ENCODE measurements at places on chromosomes 6 and 20. TPM values are rescaled to one million over a fixed set of nuclear protein-coding genes. Genes with fewer than 3 reads are reported as not detected.

TREM1 gene
- not detected for total RNA-seq

DNA sequence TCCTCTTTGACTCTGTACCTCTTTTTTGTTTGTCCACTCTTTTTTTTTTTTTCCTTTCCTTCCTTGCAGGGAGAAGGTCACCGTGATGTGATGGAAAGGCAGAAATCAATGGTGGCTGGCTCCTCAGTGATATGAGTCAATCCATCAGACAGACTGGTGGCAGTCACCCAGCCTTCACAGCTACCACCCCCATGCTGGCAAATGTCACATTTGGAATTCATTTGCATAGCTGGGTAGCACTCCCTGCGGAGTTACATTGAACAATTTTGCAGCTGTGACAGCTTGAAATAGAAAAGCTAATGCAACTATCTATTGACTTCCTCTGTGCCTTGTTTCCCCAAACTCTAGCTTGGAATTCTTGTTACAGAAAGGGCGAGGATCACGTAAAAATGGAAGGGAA is 668.4 kb downstream of the C6orf118 start:
- no peak for DNase-seq

DNA sequence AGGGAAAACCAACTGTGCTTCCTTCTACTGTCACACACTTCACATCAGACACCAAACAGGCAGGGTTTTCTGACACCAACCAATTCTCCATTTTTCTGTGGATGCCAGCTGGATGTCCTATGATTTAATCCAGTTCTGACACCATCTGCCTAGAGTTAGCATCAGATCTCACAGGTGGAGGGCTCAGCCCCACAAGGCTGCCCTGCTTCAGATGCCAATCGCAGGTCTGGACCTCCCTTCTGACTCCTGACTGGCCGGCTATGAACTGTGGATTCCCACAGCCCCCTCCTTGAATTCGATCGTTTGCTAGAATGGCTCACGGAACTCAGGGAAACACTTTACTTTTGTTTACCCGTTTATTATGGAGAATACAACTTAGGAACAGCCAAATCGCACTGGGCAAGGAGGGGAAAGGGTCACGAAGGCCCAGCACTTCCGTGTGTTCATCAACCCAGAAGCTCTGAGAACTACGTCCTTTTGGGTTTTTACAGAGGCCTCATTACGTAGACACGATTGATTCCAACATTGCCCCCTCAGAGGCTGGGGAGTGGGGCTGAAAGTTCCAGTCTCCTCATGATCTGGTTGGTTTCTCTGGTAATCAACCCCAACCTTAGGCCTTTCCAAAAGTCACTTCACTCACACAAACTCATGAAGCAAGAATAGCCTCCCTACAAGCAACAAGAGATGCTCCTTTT is 25.4 kb upstream of the MAS1 start:
- no peak for DNase-seq

PXMP4 gene
- total RNA-seq = 10.7 TPM

DNA sequence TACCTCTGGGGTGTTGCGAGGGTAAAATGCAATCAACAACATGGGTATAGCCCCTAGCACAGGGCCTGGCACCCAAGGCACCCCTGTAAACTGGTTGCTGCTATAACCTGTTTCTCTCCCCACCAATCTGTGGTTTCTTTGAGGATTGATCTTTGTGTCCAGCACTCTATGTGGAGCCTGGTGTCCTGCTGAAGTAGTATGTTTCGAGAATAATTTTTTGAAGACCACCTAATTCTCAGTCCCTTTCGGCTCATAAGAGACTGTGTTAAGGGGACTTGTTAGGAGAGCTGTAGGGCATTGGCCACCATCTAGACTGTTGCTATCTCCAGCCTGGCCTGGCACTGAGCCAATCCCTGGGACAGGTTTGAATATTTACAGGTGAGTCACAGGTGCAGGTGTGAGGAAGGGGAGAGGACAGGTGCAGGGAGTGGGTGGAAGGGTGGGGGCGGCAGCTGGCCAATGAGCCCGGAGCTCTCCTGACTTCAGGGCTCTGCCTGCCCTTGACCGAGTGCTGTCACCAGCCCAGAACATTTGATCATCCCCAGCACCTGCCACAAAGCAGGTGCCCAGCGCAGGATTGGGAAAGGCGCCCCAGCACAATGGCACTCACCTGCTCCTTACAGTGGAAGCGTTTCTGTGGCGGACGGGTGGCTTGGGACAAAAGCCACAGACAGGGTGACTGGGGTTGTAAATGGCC is 8.1 kb upstream of the C20orf144 start:
- DNase-seq = no peak

CLDN20 gene
- total RNA-seq = not detected

DNA sequence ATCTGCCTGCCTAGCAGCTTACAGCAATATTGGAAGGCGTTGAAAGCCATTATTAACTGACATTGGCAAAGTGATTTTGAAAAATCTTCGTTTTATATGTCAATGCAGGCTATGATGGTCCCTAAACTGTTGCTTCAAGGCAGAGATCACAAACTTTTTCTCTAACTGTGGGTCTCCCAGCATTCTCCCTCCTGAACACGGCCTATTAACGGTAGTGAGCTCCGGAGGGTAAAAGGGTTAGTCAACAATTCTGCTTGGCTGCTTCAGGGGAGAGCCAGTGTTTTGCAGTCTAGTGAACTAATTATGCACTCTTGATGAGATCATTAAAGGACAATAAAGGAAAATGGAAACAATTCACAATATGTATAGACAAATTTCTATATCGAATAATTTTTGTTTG is 261.8 kb upstream of the QKI start:
- DNase-seq = no peak

SEL1L2 gene
- not detected for total RNA-seq

- DNase-seq = no peak
Measured at GRCh38 chr6:105204768-105205167, 25.0 kb upstream of the POPDC3 start.

GPSM3 gene
- total RNA-seq = 274 TPM

DNAAF9 gene
- 5.1 TPM for total RNA-seq

PLN gene
- total RNA-seq = not detected
